OCI-M1 (cell line): ENCODE measurements at places on chromosomes 6 and 20.

GRCh38 chr6:148817689-148818088 lies 70.9 kb downstream of the UST start:
- no peak for DNase-seq

DNA sequence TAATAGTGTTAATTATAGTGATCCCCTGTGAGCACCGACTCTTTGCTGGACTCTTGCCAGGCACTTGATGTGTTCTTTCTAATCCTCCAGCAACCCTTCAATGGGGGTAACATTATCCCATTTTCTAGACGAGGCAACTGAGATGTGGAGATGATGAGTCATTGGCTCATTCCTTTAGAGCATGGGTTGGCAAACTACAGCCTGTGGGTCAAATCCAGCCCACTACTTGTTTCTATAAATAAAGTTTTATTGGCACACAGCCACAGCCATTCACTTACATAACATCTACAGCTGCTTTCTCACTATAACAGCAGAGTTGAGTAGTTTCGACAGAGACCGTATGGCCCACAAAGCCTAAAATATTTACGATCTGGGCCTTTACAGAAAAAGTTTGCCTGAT lies 249.5 kb upstream of the KCNG1 start:
- no peak for DNase-seq

DNA sequence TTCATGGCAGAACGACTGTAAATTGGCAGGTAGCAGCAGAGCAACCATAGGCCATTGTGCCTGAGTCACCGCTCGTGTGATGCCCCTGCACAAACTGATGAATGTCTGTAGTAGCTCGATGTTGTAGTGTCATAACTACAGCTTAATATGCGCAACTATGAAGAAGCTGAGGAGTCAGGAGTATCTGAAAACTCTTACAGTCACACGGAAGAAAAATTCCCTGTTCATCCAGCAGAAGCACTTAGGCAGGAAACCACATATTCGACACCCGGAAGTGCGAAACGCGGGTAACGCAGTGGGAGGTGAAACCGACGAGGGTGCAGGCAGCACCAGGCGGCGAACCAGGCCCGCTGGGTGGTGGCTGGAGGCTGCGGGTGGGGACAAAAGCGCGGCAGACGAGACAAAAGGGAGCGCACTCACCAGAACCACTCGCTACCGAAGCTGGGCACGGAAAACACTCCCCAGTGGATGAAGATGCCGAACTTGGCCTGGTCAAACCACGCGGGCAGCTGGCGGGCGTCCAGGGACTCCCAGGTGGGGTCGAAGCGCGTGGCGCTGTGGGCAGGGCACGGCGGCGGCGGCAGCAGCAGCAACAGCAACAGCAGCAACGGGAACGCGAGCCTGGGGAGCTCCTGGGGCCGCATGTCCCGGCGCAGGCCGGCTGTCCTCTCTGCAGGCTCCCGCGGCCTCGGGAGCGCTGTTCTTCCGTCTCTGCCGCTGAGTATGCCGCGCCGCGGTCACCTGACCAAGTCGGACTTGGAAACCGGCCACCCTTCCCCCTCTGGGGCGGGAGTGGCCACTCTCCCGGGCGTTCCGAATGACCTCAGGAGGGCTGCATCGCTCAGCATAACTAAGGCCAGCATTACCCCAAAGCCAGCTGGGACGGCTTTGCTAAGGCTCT lies at the start of gene FUCA2:
TSS of gene FUCA2 (minus strand) at position 730 of the 901 bp plus-strand sequence. CDS start at position 644, 86 bp downstream.
- peak; percentile 96 for DNase-seq

DNA sequence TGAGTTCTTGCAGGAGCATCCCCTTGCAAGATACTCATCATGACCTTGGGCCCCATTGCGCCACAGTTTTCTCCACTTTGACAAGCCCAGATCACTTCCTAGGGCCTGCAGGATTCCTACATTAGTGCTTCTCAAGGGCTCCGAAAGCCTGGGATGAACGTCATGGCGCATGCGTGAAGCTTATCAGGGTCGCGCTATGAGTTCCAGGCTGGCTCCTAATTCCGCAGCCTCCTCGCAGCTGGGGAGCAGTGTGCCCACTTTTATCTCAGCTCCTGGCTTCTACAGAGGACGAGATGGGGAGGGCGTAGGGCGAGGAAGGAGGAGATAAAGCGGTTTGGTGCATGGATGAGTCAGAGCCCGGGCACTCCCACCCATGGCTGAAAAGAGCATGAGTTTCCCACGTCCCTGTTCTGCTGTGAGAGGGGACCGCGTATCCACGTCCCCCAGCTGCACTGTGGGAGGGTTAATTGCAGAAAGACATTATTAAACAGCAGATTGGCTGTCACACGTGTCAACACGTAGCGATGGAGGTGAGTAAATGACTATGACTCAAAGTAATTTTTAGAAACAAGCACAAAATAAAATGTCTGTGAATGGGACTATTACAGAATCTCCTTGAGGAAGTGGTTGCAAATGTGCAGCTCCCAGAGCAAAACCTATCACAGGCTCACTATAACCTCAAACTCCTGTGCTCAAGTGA lies 72.9 kb upstream of the DSP start:
- peak; percentile 93 for DNase-seq

GRCh38 chr20:1896484-1897258 lies 1.5 kb downstream of the SIRPA start:
- DNase-seq, result peak; percentile 48

DNA sequence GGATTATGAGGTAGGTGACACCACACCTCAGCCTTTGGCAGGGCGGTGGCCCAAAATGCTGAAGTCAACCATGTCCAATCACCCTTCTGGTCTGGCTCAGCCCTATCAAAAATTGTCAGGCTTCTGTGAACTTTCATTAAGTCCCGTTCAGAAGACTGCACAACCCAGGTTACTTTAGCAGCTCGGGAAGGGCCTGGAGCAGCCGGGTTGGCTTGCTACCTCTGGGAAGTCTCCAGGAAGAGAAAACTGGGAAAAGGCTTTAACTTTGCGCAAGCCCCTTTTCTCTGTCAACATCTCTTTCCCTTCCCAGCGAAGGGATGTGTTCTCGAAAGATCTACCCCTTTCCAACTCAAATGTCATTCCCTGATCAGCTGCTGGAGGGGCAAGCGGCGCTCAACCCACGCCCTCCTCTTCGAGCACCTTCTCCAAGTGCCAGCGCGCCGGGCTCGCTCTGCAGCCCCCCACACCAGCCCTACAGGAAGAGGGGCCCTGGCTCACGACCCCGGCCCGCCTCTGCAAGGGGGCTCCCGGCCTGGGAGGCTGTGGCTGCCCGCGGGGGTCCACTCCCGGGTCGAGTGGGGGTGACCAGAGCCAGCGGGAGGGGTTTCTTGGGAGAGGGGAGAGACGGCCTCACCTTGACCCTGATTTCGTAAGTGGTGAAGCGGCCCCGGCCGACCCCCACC lies 573 bp downstream of the SNX3 start:
- DNase-seq, result peak; percentile 81

- DNase-seq, result peak; percentile 70
Observed at GRCh38 chr6:124961777-124962638, at the start of gene RNF217. TSS of gene RNF217 (plus strand) at chr6:124962437. CDS start at chr6:124962545, 108 bp downstream.

DNA sequence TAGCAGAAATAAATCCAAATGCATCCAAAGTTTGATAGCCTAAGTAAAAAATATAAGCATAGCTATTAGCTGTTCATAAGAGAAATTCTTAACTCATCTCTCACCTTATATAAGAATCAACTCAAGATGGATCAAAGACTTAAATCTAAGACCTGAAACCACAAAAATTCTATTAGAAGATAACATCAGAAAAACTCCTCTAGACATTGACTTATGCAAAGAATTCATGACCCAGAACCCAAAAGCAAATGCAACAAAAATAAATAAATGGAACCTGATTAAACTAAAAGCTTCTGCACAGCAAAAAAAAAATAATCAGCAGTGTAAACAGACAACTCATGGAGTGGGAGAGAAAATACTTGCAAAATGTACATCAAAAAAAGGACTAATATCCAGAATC lies 184.3 kb downstream of the TFAP2A start:
- DNase-seq, result no peak

DNA sequence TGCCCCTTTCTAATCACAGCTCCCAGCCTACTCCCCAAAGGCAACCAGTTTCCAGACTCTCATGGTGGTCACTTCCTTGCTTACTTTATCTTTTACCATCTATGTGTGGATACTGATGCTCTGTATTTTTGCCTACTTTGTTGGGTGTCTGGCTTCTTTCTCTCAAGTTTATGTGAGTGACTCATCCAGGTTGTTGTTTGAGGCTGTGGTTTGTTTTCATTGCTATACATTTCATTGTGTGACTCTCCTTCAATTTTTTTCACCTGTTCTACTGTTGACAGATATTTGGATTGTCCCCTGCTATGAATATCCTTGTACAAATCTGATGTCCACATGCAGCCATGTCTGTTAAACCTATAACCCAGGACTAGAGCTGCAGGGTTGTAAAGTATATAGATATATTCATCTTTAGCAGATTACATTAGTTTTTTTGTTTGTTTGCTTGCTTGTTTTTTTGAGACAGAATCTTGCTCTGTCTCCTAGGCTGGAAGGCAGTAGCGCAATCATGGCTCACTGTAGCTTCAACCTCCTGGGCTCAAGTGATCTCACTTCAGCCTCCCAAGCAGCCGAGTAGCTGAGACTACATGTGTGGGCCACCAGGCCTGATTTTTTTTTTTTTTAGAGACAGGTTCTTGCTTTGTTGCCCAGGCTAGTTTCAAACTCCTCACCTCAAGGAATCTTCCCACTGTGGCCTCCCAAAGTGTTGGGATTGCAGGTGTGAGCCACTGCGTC lies 72.9 kb upstream of the EEF1E1 start:
- DNase-seq, result no peak

- peak; percentile 56 for DNase-seq
Observed at GRCh38 chr6:137240168-137240567, 21.0 kb upstream of the IFNGR1 start.

DNA sequence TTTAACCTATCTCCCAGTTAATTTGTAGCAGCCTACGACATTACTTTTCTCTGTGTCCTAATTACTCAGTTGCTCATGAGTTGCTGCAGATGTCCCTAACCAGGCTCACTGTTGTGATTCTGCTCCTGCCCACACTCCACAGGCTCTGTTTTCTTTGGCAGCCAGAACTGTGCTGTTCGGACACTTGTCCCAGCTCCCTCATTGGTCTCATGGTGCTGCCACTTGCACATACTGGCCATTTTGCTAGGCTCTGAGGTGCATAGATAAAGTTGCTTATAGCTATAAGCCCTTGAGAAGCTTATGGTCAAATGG lies 55.0 kb downstream of the NOX3 start:
- no peak for DNase-seq

DNA sequence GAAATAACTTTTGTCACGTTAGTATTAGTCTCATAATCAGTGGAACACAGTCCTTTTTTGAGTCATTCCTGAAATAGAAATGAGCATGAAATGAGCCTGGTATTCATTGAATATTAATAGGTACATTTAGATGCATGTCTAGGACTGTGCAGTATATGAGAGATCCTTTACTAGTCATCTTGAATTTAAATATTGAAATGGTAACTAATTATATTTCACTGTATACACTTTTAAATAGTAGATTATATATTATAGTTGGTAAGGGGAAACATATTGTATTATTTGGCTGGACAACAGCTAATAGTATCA lies 59.4 kb downstream of the RSPO3 start:
- no peak for DNase-seq

GRCh38 chr6:40022867-40023266 lies 88.6 kb upstream of the MOCS1 start:
- DNase-seq, result no peak

DNA sequence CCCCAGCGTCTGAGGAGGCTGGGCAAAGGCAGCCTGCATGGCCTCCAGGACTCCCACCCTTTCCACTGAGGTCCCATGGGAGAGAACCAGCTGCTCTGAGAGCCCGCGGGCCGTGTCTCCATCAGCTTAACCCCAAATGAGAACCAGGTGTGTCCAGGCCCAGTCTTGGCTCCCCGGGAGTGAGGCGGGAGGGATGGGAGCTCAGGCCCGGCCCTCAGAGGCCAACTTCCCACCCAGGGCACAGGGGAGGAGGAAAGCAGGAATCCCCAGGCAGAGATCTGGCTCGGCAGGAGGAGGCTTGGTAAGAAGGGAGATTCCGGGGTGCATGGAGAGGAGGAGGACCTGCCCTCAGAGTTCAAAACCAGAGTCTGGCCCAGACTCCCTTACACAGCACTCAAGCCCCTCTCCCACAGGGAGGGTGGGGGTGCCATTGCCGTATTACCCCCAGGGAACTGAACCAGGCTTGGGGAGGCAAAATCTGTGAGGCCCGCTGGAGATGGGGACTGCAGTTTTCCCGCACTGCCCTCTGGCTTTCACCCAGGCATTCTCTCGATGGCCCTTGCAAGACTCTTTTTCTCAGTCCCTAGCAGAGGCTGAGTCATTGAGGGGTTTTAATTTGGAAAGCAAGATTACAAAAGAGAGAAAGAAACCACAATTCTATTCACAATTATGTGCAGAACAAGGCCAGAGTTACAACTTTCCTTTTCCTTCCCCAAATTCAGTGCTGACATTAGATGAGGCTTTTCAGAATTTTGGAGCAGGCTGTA lies 17.1 kb downstream of the FOXF2 start:
- DNase-seq, result peak; percentile 20

- peak; percentile 26 for DNase-seq
Observed at GRCh38 chr20:3430376-3431069, 23.1 kb upstream of the DNAAF9 start.

DNA sequence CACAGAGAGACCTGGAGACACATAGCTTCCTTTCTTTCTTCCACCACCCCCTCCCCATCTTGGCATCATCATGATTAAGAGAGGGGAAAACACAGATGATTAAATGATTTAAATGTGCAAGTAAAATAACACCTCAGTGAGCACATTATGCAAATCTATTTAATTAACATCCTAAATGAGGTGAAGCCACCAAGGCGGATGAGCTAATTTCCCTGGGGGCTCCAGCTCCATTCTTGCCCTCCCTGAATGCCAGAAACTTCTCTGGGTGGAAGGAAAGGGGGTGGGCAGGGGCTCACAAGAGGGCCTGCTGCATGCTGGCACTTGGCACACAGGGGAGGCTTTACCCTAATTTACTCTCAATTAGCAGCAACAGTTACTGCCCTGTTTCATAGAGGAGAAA lies 32.5 kb upstream of the TGM2 start:
- DNase-seq, result no peak

- no peak for DNase-seq
Observed at GRCh38 chr6:159617444-159617843, 75.6 kb downstream of the SOD2 start.

- no peak for DNase-seq
Observed at GRCh38 chr6:145569140-145569539, 166.2 kb downstream of the EPM2A start.

- no peak for DNase-seq
Observed at GRCh38 chr6:6590530-6590929, 2.0 kb downstream of the LY86 start.

- no peak for DNase-seq
Observed at GRCh38 chr20:22058746-22059145, 353.3 kb downstream of the PAX1 start.

DNA sequence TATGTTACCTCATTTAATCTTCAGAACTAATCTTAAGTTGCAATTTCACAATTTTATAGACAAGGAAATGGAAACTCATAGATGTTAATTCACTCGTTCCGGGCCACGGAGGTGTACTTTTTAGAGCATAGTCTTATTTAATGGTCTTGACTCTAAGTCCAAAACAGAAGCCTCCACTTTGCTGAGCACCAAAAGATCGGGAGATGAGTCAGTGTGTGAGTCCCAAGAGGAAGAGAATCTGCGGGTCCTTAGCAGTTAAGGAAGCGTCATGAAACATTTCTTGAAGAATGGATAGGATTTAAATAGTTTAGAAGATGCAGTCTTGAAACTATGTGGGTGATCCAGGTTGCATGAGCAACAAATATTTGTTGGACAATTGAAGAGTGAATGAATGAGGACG lies 231.8 kb upstream of the QKI start:
- DNase-seq, result peak; percentile 19

GRCh38 chr20:47711046-47711752 lies 74.1 kb downstream of the SULF2 start:
- DNase-seq, result no peak

- DNase-seq, result no peak
Observed at GRCh38 chr6:170421921-170422320, 115.4 kb downstream of the FAM120B start.
